EL (cell line): ENCODE measurements at places on chromosomes 12 and 14.

DNA sequence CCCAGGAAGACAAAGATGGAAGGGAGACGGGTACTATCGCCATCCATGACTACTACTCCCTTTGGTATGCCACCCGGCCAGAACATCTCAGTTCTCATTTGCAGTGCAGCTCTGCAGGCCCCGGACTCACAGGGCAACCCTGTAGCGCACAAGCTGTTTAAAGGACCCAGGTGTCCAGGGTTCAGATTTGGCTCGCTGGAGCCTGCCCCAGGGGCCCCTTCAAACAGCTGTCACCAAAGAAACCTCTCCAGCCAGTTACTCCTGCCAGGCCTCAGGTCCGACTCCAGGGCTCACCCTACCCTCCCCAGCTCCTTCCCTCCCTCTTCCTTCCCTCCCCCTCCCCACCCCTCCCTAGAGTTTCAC is 5.5 kb upstream of the CHD4 start:
- DNase-seq, result no peak

DNA sequence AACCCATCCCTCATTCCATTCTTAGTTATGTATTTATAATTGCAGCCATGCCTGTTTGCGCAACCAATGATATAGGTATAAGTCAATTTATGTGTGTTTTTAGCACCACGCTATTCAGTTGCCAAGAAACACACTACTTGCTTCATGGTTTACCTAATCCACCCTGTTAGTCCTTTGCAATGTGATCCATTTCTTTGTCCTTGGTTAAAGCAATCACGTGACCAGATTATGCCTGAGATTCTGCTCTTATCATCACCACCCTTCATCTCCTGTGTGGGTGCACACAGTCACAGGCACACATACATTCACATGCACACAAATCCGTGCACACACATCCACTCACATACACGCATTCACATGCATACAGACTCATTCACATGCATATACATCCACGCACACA is 52.3 kb upstream of the KCNA5 start:
- DNase-seq, result no peak

- peak; percentile 9 for DNase-seq
These were observed 17.0 kb downstream of the PSEN1 start for GRCh38 chr14:73153272-73153671.

- DNase-seq, result no peak
These were observed 201.2 kb downstream of the DAD1 start for GRCh38 chr14:22387776-22388241.

DNA sequence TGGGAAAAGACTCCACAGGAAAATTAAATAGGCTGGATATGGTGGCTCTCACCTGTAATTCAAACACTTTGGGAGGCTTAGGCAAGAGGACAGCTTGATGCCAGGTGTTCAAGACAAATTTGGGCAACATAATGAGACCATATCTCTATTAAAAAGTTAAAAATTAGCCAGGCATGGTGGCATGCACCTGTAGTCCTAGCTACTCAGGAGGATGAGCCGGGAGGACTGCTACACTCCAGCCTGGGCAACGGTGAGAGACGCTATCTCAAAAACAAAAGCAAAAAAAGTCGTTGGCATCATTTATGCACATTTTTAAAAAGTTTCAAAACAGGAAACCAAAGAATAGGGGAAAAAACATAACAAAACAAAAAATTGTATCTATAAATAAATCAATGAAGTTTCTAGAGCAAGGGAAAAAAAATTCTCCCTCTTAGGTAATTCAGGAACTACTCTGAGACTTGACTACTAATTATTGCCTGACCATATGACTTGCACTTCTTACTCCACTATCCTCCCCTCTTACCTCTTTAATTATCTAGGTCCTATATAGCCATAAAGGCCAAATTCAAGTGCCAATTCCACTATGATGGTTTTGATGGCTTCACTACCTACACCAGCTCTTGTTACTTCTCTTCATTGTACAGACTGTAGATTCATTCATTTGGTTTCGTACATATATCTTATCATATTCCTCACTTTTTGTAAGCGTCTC is 1.6 kb downstream of the METTL3 start:
- DNase-seq, result no peak
